ENCODE measurements at places on chromosomes 12 and 14.

DNA sequence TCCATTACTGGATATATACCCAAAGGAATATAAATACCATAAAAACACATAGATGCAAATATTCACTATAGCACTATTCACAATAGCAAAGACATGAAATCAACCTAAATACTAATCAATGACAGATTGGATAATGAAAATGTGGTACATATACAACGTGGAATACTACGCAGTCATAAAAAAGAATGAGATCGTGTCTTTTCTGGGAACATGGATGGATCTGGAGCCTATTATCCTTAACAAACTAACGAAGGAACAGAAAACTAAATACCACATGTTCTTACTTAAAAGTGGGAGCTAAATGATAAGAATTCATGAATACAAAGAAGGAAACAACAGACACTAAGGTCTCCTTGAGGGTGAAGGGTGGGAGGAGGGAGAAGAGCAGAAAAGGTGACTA is 76.5 kb downstream of the SLC38A4 start:
- no peak for DNase-seq

DNA sequence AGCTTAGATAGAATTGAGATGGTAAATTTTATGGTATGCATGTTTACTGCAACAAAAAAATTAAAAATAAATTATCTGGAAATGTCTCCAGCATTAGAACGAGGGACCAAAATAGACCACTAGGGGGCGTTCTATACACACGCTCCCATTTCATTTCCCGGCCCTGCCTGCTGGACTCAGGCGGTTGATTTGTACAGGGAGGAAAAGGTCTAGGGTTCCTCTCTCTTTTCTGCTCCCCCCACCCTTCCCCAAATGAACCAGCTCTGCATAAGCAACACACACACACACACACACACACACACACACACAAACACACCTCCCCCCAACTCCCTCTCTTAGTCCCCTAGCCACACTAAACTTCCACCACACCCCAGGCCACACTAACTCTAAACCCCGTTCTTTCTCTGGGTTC is 7.8 kb upstream of the DTX1 start:
- DNase-seq: peak; percentile 53

DNA sequence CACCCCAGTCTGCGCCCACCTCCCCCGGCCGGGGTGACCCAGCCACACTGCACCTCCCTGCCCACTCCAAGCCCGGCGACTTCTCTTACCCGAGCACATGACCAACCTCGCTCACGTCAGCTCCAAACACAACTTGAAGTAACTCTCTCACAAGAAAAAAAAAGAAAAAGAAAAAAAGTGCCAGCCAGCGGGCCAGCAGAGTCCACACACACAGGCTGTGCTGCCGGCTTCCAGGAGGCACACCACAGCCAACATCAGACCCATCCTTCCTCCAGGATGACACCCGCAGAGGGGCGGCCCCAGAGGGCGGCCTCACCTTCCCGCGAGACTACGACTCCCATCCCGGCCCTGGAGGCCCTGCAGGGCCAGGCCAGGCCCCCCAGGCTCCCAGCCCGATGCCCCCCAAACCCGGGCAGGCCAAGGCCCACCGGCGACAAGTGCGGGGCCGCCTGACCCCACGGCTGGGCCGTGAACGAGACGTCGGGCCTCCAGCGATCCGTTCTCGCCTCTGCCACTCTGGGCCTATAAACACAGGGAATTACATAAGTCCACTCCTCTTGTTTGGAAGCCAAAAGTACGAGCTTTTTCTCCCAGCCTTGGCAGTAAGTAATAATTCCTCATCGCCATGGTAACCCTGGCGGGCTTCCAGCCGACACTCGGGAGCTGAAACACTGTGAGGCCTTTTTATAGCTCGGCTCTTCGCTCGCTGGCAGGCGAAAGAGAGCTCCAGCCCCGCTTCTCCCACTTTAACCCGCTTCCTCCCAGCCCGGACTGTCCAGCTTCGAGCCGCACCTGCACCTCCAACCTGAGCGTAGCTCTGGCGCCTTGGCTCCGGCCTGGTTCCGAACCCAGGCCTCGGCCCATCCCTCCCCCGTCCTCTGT is 49.1 kb downstream of the NCOR2 start:
- peak; percentile 100 for DNase-seq

DNA sequence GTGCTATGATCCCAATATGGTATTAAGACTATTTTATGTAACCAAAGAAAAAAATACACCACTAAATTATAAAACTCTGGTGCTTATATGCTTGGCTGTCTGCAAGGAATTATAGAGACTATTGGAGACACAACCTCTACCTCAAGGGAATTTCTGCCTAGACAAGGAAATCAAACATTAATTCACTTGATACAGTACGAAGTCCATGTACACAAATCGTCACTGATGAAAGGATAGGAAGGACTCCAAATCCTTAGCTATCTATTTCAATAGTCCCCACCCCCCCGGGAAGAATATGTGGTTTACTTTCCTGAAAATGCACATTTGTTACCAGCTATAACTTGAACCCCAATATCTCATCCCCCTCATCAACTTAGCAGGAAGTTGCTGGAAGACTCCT is 21.9 kb downstream of the RTN1 start:
- DNase-seq: no peak

DNA sequence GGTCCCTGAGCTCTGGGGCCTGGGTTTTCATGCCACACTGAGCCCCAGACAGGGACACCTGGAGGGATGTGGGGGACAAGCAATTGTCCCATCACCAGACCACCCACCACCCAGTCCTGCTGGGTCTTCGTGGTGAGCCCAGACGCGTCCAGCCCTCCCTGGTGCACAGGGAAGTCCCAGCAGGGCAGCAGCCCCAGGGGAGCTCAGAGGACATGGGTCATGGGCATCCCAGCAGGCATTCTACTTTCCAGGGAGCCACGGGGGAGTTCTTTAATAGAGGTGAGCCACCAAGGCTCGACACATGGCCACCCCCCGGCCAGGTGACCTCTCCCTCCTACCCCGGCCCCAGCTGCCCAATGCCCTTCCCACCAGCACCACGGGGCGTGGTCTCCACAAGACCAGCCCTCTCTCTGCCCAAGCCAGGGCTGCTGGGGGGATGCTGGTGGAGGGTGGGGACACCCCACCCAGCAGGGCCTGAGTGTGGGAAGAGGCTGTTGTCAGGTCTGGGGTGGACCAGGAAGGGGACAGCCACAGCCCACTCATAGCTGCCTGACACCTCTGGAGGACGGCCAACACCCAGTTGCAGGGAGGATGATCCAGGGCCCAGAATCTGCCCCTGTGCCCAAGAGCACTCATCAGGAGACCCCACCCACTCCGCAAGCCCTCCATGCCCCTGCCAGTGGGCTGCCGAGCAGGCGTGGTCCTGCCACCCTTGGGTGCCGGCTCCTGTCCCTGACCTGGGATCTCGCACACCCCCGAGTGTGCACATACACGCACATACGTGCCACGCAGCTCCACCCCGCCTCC is 14.1 kb downstream of the AKT1 start:
- DNase-seq: no peak

- DNase-seq: no peak
Measured at GRCh38 chr12:112166051-112167015, 41.0 kb downstream of the TRAFD1 start.

DNA sequence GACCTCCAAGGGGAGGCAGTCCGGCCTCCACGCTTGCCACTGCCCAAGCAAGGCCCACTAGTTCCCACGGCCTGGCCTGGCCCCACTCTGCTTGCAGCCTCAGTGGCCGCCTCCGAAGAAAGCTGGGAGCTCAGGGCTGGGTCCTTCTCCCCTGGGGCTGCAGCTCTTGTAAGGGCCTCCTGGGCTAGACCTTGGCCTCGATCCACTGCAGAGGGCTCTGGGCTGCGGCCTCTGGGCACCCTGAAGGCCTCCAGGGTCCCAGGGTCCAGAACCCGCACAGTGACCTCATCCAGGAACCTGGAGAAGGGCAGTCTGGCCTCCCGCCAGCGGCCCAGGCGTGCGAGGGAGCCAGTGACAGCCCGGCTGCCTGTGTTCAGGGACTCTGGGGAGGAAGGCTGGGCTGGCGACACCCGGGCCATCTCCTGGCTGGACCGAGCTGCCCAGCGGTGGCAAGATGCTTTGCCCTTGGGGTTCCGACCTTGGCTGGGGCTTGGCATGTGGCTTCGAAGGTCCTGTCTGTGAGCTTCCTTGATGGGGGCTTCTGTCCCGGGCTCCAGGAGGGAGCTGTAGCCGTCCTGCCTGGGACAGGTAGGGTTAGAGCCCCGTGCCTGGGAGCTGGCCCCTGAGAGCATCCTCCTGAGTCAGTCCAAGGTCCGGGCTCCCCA is 9.8 kb downstream of the BEGAIN start:
- no peak for DNase-seq

DNA sequence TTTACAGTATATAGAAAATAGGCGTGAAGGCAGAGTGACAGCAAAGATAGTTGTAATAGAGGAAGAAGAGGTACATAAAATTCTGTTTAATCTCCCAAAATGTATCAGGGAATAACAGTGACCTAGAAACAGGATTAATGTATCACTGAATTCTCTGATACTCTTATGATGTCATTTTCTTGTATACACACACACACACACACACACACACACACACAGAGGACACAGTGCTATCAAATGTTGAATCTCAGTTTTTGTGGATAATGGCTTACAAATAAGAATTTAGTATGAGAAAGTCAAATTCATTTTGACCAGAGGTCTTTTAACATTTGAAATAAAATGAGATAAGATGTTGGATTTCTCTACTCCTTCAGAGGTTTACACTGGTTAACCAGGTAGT is 4.3 kb upstream of the LRIG3 start:
- DNase-seq: no peak

DNA sequence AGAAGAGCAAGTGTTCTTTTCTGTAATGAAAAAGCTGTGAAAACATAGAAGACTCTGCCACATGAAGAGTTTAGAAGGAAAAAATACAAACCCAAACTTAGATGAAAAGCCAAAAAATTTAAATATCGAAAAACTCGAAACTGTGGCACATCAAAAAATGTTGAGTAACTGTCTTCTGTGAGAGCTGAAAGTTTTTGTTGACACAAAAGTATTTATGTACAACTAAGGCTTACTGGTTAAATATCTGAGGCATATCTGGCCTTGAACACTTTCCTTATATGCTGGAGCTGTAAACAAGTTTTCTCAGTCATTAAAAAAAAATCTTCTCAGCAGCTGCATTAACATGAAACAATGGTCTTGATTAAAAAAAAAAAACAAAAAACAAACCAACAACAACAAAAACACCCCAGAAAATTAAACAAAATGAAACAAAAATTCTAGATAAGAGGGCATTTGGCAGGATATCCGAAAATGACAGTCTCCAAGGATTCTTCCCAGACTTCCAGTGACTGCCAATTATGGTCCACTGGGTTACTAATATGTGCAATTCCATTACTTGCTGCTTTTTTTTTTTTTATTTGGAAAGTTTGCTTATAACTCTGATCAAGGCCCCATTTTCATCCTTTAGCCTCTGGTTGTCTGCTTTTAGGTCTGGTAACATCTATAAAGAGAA is 84.7 kb upstream of the PAWR start:
- DNase-seq: no peak

GRCh38 chr12:1846421-1847405 is 26.3 kb downstream of the LRTM2 start:
- no peak for DNase-seq

DNA sequence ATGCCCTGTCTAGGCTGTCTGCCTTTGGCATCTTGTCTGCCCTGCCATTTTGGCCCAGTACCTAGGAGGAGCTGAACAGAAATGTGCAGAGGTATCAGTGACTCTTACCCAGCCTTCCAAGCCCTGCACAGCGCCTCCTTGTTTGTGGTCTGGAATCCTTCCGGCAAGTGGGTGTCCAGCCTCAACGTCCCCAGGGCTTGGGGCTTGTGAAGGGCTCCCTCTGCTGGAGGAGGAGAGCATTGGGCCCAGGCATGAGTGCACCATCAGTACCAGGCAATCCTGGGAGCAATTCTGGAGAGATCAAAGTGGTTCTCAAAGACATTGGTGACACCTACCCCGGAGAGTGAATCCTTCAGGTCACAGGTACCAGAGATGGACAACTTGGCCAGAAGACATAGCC is 2.4 kb upstream of the TCL1B start:
- DNase-seq: no peak

GRCh38 chr14:61462566-61463193 is 141.3 kb downstream of the PRKCH start:
- DNase-seq: peak; percentile 91

DNA sequence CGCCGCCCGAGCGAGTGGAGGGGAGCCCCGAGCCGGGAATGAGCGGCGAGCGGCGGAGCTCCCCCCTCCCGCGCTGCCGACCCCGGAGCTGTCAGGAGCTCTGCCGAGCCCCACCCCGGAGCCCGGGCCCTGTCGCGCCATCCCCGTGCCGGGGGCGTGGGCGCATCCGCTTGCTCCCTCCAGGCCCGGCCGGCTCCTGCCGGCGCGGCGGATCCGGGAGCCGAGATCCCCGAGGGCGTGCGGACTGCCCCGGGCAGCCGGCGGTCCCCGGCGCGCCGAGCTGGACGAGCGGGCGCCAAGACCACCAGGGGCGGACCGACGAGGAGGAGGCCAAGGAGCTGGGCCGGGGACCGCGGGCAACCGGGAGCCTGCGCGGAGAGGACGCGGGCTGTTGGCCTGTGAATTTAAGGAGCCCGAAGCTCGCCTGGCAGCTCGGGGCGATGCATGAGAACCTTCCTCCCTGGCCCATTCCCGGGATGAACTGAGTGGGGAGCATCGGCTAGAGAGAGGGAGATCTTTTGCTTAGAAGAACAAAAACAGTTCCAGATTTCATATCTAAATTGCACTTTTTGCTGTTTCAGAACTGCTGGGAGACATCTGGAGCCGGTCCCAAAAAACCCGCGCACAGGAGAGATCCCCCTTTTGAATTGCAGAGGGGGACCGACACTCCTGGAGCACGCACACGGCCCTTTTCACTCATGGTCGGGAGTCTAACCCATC is 2.0 kb downstream of the PTHLH start:
- peak; percentile 30 for DNase-seq

GRCh38 chr14:28381656-28382055 is 384.9 kb upstream of the FOXG1 start:
- DNase-seq: peak; percentile 16

GRCh38 chr12:95848575-95849388 is 10.0 kb upstream of the SNRPF start:
- peak; percentile 20 for DNase-seq

DNA sequence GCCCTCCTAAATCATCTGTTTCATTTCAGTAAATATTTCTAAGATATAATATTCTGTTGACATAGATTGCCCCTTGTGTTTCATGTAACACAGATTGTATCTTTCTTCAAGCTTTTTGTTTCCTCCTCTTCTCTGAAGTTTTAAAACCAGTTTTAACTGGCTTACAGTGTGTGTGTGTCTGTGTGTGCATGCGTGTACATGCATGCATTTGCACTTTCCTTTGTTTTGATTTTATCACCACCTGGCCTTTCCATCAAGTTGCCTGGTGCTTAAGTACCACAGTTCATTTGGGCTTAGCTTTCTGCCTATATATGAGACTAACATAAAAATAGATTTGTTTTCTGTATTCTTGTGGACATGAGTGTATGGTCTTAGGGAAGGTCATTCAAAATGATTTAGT is 31.9 kb downstream of the ETNK1 start:
- no peak for DNase-seq

All from fibroblast of skin of right quadriceps (primary cell).